Activated naive CD4-positive, alpha-beta T cell (primary cell): ENCODE measurements at places on chromosomes 1 and 21.

DNA sequence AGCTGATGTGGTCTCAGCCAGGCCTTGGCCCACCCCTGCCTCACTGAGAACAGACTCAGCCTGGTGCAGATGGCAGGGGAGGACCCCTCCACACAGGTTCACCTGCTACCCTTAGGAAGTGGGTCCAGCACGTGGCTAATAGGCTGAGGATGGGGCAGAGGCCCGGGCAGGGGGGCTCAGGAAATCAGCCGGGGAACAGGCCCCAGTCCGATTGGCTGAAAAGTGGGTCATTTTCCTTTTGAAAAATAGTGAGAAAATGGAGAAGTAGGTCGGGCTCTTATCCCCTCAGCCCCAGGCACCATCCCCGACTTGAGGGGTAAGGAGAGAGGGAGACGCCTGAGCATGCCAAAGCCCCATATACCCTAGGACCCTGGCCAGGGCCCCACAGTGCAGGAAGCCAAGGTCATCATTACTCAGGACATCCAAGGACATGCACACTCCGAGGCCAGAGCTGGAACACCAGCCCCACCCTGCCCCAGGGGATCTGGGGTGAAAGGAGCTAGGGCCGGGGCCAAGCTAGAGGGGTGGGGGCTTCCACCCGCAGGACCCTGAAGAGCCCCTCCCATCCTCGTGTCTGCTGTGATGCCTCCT, 11.0 kb downstream of the DLGAP3 start:
- DNase-seq, result no peak

GRCh38 chr21:18518054-18518481, 114.5 kb upstream of the TMPRSS15 start:
- no peak for DNase-seq

DNA sequence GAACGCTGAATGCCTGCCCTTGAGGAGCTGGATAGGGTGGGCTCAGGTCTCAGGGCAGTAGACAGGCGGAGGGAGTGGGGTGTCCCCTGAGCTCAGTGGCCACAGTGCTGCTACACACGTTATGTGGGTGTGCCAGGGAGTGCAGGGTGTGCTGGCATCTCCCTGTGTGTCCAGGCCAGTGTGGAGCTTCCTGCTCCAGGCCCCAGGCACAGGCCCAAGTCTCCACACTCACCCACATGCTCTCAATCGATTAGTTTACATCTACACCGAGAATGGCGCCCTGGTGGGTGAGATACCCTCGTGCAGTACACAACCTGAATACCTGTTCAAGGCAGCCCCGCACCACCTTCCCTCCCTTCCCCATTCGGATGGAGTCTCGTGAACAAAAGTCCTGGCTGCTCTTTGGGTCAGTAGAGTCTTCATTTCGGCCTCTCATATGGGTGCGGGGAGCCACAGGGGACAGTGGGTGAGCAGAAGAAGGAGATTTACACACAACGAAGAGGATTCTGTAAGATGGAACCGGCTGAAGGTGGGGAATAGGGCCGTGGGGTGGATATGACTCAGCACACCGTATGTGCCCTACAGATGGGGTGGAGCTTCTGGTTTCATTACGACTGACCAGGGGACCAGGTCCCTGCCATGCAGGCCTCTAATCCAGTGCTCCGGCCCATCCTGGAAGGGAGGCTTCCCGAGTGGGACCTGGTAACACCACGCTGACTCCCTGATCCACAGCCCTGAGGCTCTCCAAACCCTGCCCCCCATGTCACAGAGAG, 93.3 kb downstream of the SPSB1 start:
- DNase-seq, result no peak

- no peak for DNase-seq
Measured at GRCh38 chr1:38546636-38547035, 312.9 kb downstream of the RRAGC start.

DNA sequence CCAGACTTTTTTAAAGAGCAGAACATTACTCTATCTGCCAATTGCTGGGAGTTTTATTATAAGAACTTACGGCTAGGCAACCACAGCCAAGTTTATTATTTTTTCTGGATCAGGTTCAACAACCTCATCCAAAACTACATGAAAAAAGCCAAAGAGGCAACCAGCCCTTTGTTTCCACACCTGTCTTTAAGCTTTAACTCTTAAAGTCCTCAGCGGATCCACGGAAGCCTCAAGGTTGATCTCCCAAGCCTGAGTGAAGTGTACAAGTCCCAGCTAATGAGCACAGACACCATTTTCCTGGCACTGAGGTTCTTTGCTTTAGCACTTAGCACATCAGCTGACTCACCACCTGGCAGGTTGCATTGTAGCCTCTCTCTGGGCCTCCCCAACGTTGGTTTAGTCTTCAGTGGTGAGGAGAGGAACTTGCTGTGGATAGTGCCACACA, 143.1 kb downstream of the TGFBR3 start:
- no peak for DNase-seq

- DNase-seq, result no peak
Measured at GRCh38 chr1:112063781-112064728, 74.6 kb upstream of the KCND3 start.

DNA sequence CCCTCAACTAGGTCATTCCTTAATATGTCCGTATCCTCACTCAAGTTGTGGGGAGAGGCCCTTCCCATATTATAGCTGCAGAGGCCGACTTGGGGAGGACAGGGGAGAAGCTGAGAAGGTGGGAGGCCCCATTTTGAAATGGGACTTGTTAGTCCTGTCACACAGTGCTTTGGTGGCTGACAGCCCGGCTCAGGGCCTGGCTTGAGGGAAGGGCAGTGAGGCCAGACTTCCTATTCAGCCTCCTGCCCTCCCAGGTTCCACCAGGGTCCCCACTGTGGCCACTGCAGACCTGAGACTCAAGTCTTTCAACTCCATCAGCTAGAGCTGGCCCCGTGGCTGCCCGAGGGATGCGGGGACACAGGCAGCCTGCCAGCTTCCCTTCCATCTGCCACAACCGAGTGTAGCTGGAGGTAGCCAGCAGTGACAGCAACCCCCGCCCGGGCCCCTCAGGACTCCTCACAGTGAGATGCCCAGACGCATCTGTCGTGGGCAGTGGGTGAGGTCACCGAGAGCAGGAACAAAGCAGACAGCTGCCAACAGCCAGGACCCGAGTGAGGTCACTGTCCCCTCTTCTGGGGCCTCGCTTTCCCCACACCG, 36.9 kb downstream of the SIM2 start:
- DNase-seq, result no peak

DNA sequence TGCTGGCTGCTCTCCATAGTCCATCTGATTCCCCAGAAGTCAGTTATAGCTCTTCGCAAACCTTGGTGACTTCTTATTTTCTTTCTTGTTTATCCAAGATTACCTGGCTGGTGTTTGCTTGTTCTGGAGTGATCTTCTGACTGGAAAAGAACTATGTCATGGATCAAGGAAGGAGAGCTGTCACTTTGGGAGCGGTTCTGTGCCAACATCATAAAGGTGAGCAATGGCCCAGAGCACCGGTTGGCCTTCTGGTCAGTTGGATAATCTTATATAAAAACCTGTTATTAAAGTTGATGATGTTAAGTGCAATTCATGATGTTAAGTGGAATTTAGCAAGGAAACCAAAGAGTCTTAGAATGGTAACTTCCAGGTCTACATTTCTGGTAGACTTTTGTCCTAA, 672 bp downstream of the DHDDS start:
- DNase-seq, result no peak
